ENCODE measurements at places on chromosomes 5 and 9. TPM values are rescaled to one million over a fixed set of nuclear protein-coding genes. Genes with fewer than 3 reads are reported as not detected.

The ANKRD31 gene
- total RNA-seq, result 0.09 TPM

The IFNA21 gene
- total RNA-seq, result not detected

The CYSRT1 gene
- 0.17 TPM for total RNA-seq

The KIF4B gene
- 0.09 TPM for total RNA-seq

The FOXD4L3 gene
- total RNA-seq, result not detected

The MTX3 gene
- total RNA-seq, result 12.6 TPM

The PCDHB2 gene
- 1.3 TPM for total RNA-seq

The SH3RF2 gene
- 0.79 TPM for total RNA-seq

The PJA2 gene
- 70.5 TPM for total RNA-seq

The PRR7 gene
- total RNA-seq, result 1.6 TPM

The TERT gene
- not detected for total RNA-seq

The TAF11L5 gene
- total RNA-seq, result not detected

The PCDHA4 gene
- total RNA-seq, result 0.86 TPM

The FABP6 gene
- total RNA-seq, result not detected

The PHF24 gene
- 0.16 TPM for total RNA-seq

The SMIM33 gene
- total RNA-seq, result not detected

The GLRA1 gene
- not detected for total RNA-seq

The SLC46A2 gene
- not detected for total RNA-seq

The HRCT1 gene
- total RNA-seq, result 0.16 TPM

The NAIP gene
- 5.0 TPM for total RNA-seq

The FAM221B gene
- total RNA-seq, result not detected

The BHMT2 gene
- 4.6 TPM for total RNA-seq

The CCNO gene
- total RNA-seq, result 0.17 TPM

The ANXA1 gene
- 602 TPM for total RNA-seq

The GPR107 gene
- total RNA-seq, result 18.8 TPM

The MYO10 gene
- total RNA-seq, result 33.6 TPM

The FBP1 gene
- not detected for total RNA-seq

The PCDHA2 gene
- total RNA-seq, result under 0.01 TPM

The C1QTNF3 gene
- total RNA-seq, result 1.1 TPM

The PALM2AKAP2 gene
- 1.9 TPM for total RNA-seq

The FBP2 gene
- total RNA-seq, result not detected

The ROR2 gene
- 5.8 TPM for total RNA-seq

The TAS2R1 gene
- not detected for total RNA-seq

The CBY3 gene
- 0.16 TPM for total RNA-seq
